AML-193 (cell line): ENCODE measurements at places on chromosomes 3 and 15.
A peak's percentile ranks its signal among the peaks of the same experiment; 100 is the strongest.

- no peak for DNase-seq
These were observed 46.1 kb upstream of the GATM start for GRCh38 chr15:45424429-45424828.

DNA sequence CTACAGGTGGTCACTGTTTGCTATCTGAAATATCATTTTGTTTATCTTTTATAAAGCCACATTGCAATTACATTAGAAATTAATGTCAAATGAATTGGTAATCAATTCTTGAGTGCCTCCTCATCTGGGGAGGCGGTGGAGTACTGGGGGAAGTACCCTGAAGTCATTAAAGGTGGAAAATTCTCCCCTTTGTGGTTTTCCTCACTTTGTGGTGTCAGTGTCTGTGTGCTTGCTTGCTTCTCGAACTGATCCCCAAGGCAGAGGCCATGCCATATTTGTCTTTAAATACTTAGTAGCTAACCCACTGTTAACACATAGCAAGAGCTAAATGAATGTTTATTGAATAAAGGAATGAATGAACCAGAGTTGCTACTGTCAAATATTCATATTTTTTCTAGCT is 40.5 kb upstream of the CCK start:
- no peak for DNase-seq

DNA sequence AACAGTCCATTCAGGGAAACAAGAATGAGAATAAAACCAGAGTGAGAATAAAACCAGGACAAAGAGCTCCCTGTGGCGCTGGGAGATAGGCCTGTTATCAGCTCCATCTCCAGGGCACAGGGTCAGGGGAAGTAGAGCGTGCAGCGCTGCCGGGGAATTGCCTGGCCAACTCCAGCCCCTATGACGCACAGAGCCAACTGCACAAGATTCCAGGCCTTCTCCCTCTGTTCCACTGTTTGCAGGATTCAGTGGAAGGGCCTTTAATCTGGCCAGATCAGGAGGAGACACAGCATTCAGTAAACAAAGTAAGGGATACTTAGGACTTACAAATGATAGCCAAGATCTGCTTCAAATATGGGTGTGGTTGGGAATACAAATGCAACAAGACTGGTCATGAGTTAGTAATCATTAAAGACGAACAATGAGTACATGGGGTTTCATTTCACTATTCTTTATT is 49.4 kb downstream of the ITGB5 start:
- no peak for DNase-seq

GRCh38 chr3:136008221-136008620 is 42.7 kb downstream of the PPP2R3A start:
- DNase-seq = no peak

DNA sequence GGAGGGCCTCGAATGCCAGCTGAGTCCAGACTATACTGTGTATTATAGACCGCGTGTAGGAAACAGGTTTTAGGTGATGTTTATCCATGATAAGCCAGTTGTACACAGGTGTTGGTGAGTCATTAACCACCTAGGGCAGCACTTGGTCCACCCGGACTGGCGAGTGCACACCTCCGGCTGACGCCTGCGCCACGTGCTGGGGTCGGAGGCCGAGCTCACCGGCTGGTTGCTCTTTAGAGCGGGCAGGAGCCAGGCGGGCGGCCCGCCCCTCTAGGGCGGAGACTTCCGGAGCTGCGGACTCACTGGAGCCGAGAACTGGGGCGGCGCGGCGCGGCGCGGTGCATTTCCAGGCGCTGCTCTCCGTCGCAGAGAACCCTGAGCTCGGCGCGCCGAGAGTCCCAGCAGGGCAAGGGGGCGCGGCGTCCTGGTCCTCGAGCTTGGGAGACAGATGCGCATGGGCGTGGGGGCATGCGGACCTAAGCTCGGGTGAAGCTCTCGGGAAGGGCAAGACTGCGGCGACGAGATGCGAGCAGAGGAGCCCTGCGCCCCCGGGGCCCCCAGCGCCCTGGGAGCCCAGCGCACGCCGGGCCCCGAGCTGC is at the start of gene ESYT3:
Gene ESYT3 (plus strand): TSS at position 341 of the 599 bp plus-strand sequence. CDS start 183 bp downstream, at position 524.
- DNase-seq = no peak

DNA sequence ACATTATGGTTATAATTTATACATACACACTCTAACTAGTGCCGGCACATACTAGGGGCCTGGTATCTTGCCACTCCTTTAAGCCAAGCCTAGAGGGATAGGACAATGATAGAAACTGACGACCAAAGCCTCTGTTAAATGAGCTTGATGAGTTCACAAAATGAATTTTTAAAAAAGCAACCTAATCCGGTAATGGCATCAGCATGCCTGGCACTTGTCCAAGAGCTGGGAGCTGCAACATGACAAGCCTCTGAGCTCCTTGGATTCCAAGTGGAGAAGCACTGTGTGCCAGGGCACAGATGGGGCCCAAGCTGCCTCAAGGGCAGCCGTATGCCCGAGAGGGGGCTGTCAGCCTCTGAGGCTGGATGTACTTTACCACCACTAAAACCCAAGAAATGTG is 9.7 kb downstream of the ETV5 start:
- DNase-seq = no peak

DNA sequence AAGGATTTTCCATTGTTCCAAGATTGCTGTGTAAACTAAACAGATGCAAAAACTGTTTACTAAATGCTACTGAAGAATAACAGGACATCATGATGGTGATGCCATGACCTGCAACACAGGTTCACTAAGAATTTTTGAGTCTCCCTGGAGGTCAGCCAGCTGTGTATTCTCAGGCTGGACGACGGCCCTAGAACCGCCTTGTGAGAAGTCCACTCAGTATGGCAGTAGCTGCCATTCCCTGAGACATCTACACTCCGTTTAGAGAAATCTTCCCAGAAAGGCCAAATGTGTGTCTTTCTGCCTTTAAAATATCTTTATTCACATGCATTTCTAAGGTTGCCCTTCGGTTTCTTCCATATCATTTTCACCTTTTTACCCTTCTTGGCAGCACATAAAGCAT is 63.3 kb downstream of the MYO1E start:
- DNase-seq = no peak

DNA sequence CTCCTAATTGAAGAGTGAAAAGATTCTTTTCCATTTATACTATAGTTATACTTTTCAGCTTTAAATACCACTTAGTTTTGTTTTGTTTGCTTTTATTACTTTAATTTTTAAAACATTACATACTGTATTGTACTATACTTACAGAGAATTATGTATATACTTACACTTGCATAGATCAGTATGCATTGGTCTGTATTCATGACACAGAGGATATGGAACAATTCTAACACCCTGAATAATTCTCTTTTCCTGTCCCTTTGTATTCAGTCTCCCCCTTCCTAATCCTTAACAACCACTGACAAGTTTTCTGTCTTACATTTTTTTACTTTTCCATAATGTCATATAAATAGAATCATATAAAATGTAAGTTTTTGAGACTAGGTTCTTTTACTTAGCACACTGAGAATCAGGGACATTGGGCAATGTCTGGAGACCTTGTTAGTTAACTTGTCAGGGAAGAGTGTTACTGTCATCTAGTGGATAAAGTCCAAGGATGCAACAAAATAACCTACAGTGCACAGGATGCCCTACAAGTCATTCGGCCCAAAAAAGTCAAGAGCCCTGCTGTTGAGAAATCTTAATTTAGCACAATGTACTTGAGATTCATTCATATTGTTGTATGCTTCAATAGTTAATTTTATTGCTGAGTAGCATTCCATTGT is 95.7 kb upstream of the MCTP2 start:
- no peak for DNase-seq

DNA sequence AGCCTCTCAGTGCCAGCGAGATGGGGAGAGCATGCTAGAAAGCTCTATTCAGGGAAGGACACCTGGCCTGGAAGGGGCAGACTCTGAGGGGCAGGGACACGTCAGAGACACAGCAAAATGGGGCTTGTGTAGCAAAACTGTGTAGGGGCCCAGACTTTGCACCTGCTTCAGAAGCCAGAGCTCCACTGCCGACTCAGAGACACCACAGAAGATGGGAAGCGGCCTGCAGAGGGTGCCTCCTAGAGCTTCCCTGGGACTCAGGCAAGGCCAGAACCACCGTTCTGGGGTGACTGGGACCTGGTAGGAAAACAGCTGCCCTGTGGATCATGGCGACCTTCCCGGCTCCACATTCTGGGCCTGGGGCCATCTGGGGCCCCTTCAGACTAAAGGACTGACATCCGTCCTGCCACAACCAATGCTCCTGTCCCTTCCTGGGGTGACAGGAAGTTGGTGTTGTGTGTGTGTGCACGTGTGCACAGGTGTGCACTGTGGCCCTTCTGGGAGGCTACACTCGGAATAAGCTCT is 17.4 kb upstream of the TKT start:
- no peak for DNase-seq

DNA sequence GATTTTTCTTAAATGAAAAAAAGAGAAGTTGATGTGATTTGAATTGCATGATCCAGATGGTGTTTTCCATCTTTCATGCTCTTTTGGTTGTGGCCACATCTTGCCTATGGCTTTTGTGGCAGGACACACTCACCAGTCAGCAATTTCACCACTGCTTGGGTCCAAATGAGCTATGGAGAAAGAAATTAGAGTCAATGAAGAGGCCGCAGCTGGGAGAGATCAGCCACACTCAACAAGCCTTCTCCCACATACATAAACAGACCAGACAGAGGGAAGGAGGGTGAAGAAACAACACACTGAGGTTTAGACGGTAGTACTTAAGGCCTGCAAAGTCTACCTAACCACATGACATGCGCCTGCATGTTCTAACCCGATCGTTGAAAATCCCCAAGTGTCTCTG is 110.7 kb upstream of the CDIN1 start:
- no peak for DNase-seq

GRCh38 chr3:99013777-99014315 is 112.4 kb upstream of the DCBLD2 start:
- no peak for DNase-seq

DNA sequence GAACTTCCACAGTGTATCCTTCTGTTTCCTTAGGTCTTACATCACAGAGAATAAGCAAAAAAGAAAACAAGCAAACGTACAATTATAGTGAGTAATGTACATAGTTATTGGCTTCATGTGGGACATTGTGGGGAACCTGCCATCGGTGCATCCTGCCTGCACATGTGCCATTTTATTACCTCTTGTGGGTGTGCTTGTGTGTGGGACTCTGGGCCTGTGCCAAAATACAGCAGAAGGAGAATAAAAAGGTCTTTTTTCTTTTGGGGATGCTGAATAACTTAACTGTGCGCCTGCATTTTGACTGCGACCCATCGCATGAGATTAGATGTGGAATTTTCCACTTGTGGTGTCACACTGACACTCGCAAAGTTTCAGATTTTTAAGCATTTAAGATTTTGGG is 169.6 kb upstream of the DCBLD2 start:
- no peak for DNase-seq

DNA sequence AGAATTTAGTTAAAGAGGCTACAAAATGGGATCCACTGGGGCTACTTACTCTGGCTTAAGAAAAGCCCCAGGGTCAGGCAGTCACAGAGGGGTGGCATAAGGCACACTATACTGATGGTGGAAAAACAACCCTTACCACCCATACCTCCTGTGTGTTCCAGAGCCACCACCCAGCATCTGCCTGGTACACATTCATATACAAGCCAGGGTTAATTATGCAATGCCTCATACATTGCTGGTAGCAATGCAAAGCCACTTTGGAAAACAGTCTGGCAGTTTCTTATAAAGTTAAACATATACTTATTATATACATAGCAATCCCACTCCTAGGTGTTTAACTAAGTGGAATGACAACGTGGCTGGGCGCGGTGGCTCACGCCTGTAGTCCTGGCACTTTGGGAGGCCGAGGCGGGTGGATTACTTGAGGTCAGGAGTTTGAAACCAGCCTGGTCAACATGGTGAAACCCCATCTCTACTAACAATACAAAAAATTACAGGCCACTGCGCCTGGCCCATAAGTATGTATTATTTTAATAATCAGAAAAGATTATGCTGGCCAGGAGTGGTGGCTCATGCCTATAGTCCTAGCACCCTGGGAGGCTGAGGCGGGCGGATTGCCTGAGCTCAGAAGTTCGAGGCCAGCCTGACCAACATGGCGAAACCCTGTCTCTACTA is 15.2 kb upstream of the NCKIPSD start:
- no peak for DNase-seq

GRCh38 chr3:16513141-16514020 is at the start of gene RFTN1:
TSS of gene RFTN1 (minus strand) at chr3:16513699. CDS start at chr3:16493869, 19,830 bp downstream.
- peak; percentile 71 for DNase-seq
